ENCODE measurements at places on chromosomes 16 and 17. TPM values are rescaled to one million over a fixed set of nuclear protein-coding genes. Genes with fewer than 3 reads are reported as not detected.

GRCh38 chr17:45394913-45395568 is 37.6 kb downstream of the ARHGAP27 start:
- no peak for DNase-seq

DNA sequence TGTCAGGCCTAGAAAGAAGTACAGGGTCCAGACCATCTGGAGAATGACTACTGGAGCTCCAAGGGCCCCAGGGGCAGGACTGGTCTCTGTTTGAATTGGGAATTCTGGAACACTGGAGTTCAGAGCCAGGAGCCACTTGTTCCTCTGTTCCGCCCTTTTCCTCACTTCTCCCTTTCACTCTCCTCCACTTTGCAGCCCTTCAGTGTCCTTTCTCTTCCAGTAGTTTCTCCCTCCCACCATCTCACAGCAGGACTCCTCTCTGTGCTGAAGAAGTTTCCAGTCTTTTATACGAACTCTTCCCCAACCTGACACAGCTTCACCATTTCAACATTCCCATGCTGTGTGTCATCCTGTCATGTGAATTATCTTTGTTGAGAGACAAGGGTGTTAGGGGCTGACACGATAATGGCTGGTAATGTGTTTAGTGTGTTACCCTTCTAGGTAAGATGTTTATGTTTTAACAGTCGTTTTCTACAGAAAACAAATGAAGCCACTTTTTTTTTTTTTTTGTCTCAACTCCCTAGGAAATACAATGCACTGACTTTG is 180.3 kb upstream of the MYOCD start:
- no peak for DNase-seq

DNA sequence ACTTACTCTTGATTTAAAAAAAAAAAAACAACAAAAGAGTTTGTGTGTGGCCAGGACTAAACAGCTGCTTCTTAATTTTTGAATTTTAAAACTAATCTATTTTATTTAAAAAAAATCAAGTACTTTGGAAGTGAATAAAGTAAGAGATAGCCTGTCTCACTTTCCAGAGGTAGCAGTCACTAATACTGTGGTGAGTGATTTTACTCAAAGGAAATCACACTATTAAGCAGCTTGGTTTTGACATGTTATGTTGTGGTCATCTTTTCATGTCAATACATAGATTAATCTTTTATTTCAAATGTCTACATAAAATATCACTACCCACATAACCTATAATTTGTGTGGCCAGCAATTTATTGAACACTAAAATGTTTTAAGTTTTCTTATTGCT is 102.2 kb upstream of the HLF start:
- no peak for DNase-seq

DNA sequence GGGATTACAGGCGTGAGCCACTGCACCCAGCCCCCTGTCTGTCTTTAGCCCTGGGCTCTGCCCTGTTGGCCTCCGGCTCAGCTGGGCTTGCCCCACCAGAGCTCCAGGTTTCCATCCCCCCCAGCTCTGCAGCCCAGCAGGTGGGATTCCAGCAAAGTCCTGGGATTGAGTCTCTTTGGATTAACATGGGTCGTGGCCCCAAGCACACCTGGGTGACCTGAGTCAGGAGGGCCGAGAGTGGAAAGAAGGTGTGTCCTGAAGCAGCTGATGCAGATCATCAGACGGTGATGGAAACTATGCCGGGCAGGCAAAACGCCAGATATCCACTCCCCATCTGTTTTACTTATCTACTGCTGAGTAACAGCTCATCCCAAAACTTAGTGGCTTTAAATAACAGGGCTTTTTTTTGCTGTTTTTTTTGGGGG is 72.5 kb downstream of the KNOP1 start:
- DNase-seq = no peak

- no peak for DNase-seq
These were observed 9.2 kb downstream of the KRT33B start for GRCh38 chr17:41360296-41360995.

- DNase-seq = no peak
These were observed 10.1 kb upstream of the KRT28 start for GRCh38 chr17:40809721-40810421.

DNA sequence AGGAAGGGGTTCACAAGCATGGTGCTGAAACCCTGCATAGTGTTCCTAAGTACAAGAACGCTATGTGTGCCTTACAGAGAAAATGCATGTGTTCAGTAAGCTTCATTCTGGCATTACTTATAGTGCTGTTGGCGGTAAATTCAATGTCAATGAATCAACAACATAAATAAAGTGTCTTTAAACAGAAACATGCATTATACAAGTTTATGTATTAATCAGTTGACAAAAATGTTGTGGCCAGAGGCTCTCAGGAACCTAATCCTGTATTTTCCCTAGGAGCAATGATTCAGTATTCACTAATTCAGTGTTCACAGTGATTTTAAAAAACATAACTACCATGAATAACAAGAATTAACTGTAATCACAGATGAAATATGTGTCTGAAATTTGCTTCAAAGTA is 47.1 kb upstream of the MYOCD start:
- no peak for DNase-seq

DNA sequence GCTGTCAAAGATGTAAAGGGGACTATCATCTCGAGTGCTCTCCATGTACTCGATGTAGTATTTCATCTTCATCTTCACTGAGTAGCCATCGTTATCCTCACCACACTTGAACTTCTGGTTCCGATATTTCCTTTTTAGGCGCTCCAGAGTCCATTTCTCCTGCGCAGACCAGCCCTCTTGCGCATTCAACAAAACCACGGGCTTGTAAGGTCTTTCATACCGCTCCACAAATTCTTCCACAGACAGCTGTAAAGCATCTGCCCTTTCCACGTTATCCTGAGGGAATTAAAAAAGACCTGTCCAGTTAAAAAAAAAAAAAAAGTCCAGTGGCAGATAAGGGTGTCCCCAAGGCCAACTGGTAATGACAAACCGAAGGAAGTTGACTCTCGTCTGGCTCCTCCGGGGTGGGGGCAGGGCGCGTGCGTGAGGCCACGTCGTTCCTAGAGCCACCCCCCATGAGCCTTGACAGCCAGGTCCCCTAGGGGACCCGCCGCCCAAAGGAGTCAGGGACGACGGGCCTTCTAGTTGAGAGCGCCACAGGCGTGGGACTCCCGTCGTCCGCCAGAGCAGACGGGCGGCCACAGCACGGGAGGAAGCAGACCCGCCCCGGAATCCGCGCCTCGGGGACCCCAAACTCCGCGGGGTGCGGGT is 701 bp downstream of the JMJD6 start:
- DNase-seq = peak; percentile 49

- DNase-seq = no peak
These were observed 6.6 kb downstream of the ST3GAL2 start for GRCh38 chr16:70432356-70432722.

DNA sequence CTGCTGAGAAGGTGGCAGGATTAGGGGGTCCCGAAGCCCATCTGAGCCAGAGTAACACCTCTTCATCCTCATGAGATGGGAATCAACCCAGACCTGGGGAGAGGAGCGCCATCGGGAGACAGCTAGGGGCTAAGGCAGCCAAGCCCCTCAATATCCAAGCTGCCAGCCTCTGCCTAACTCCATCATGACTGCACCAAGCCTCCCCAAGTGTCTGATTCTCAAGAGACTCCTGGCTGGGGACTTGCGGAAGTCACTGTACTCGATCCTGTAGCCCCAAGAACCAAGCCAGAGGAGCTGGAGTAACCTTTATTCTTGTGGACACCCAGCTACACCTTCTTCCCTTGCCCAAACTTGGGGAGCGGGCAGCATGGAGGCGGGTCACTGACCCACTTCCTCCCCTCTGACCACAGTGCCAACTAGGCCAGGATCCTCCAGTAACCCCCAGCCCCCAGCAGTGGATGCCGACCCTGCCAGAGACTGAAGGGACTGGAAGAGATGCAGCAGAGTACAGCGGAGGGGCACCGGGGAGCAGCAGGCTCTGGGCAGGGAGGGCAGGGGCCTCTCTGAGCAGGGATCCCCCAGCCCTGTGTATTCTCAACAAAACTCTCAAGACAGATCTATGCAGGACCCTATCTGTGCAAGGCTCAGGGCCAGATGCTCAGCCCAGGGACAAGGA is 13.3 kb downstream of the HDAC5 start:
- no peak for DNase-seq

DNA sequence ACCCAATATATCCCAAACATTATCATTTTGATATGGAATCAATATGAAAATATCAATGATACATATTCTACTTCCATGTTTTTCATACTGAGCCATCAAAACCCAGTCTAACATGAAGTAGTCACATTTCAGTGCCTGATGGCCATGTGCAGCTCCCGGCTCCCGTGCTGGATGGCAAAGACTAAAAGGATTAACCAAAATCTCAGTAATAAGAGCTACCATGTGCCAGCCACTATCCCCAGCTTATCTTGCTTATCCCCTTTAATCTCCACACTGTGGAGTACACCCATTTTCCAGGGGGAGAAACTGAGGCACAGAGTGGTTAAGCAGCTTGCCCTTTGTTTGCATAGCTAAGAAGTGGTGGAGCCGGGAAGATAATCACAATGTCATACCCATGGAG is 9.2 kb downstream of the CD300LG start:
- DNase-seq = no peak

- DNase-seq = no peak
These were observed 335.1 kb downstream of the GRIN2A start for GRCh38 chr16:9847146-9847545.

- peak; percentile 56 for DNase-seq
These were observed 25.6 kb upstream of the MRPS23 start for GRCh38 chr17:57875290-57876022.

GRCh38 chr16:60922920-60923319 is 1113.3 kb downstream of the CDH8 start:
- DNase-seq = no peak

DNA sequence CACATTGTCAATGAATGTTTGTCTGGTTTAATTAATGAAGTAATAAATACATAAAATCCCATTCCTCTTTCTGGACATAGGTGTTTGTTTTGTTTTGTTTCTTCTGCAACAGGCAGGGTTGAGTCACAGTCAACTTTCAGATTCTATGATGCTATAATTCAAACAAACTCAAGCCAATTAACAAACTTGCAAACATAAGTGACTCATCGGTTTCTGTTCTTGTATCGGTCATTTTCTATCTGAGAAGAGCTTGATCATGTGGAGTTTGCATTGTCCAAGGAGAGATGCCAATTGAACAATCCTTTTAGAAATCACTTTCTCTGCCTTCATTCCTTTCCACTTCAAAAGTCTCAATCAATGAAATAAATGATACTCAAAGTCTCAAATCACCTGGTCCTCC is 294.2 kb upstream of the C16orf82 start:
- DNase-seq = no peak

- DNase-seq = no peak
These were observed 96.2 kb downstream of the RAP1GAP2 start for GRCh38 chr17:2892305-2892971.

DNA sequence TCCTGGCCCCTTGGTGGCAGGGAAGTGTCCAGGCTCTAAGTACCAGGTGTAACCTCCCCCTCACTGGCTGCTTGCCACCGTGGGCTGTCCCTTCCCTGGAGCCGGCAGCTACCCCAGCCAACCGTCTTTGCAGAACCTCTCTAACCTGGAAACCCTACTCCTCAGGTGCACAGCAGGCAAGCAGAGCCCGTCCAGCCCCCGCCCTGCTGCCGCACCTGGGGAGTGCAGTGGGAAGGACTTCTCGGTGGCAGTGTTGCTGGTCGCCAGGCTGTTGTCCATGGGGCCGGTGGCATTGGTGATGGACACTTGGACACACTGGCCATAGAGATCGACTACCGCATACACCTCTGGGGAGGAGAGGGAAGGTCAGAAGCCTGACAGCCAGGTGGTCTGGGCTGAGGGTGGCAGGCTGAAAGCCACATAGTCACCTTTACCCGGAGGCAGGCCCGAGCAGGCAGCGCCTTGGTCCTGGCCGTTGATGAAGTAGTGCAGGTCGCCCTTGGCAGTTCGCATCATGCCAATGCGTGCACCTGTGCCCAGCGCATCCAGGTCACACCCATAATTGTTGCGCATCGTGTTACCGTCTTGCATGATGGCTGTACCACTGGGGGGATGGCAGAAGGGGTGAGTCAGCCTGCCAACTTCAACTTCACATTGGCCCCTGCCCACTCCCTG is 6.5 kb downstream of the NEURL4 start:
- DNase-seq = no peak

DNA sequence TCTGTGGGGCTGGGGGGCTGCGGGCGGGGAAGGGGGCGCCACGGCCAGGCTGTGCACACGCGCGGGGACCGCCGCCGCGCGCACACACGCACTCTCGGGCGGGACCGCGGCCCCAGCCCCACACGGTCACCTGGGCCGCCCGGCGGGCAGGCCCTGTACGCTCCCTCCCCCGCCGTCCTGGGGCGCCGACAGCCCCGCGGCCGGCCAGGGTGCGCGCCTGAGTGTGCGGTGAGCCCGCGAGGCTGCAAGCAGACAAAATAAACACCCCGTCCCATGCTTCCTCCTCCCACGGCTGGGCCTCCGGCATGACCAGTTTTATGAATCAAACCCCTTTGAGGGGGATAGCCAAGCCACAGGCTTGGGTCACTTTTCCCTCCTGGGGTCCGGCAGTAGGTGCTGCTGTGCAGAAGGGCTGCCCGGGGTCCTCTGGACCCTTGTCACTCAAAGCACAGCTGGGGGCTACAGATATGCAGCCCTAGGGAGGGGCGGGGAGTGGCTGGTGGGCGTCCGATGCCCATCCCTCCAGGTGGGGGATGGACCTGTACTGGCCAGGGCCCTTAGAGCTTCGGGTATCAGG is 441 bp downstream of the VASN start:
- no peak for DNase-seq

DNA sequence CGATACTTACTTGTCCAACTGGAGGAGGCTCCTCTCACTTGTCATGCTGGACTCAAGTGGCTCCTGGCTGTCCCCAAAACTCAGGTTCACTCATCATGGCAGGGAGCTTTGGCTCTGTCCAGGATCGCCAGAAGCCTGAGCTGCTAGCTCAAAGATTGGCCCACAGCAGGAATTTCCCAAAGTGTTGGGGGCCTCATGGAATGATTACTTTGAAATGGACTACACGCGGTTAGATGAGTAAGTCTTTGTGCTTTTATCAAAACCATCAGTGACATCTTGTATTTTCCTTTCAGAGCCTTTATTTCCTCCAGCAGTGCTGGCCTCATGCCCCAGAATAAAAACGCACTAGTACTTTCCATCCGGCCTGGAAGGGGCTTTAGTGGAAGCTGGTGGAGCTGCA is 29.2 kb upstream of the PHB1 start:
- no peak for DNase-seq

- DNase-seq = no peak
These were observed 171.5 kb downstream of the IRF8 start for GRCh38 chr16:86070484-86070883.

DNA sequence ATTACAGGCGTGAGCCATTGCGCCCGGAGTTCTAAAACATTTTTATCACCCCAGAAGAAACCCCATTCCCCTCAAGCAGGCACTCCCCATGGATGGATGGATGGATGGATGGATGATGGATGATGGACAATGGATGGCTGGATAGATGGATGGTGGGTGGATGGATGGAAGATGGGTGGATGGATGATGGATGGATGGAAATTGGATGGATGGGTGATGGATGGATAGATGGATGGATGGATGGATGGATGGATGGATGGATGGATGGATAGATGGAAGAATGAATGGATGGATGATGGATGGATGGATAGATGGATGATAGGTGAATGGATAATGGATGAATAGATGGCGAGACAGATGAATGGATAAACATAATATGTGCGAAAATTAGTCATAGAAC is 16.5 kb downstream of the PLA2G10 start:
- DNase-seq = no peak

The MYOCD gene
- 2.4 TPM for total RNA-seq

The NRN1L gene
- not detected for total RNA-seq

The P2RX5 gene
- 0.94 TPM for total RNA-seq

The ARHGDIA gene
- total RNA-seq = 125 TPM

The PLEKHG4 gene
- 5.8 TPM for total RNA-seq

The PIMREG gene
- not detected for total RNA-seq

The ITGB4 gene
- total RNA-seq = 20.0 TPM

The SCGB1C2 gene
- total RNA-seq = not detected

The RAP1GAP2 gene
- total RNA-seq = 4.6 TPM

The SCNN1B gene
- total RNA-seq = 4.9 TPM
